ENCODE measurements at places on chromosomes 11 and 22.
A peak's percentile ranks its signal among the peaks of the same experiment; 100 is the strongest.

GRCh38 chr22:40345815-40346184, 500 bp upstream of the ADSL start:
- DNase-seq, result peak; percentile 58

GRCh38 chr11:2096919-2097301, 42.3 kb downstream of the IGF2 start:
- DNase-seq, result no peak

DNA sequence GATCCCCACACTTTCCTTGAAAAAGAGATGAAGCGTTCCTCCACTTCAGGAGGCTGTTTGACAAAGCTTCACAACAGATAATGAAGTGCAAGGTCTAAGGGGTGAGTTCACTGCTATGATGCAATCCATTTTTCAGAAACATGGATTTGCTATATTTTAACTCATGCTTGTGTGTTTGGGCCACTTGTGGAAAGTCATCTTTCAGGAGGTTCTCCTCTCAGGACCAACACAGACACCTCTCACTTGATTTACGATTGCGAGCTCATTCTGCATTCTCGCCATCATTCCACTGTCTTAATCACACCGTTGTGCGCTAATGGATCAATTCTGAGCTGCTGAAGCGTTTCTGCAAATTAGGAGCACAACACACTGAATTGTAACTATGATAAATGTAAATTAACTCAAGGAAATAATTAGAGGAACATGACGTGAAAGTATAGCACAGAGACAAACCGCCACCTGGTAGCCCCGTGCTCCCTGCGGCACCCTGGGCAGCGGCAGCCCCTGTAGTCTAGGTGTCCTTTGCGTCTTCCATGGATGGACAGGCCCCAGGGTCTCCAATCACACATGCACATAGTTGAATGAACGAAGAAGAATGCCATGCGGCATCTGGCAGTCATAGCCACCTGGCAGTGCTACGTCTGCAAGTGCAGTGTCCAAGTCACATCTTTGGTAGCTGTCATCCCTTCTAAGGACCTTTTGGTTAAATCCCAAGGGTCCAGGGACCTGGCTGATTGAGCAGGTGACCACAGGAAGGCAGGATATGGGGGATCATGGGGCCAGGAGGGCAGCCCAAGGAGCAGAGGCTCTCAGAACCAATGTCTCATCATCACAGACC, 28.1 kb upstream of the RTL6 start:
- DNase-seq, result no peak

DNA sequence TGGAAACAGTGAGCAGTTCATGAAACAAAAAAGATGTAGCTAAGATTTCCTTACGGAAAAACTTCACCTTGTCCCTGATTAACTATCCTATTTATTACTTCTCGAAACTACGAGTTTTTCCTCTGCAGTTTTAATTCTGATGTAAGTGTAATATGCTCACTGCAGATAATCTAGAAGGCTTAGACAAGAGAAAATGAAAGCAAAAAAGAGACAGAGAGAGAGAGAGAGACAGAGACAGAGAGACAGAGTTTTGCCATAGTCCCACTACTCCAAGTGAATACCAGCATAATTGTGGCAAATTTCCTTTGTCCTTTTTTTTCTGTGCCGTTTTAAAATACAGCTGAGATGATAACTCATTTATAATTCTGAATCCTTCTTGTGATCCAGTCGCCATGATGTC, 24.8 kb downstream of the FSHB start:
- no peak for DNase-seq

DNA sequence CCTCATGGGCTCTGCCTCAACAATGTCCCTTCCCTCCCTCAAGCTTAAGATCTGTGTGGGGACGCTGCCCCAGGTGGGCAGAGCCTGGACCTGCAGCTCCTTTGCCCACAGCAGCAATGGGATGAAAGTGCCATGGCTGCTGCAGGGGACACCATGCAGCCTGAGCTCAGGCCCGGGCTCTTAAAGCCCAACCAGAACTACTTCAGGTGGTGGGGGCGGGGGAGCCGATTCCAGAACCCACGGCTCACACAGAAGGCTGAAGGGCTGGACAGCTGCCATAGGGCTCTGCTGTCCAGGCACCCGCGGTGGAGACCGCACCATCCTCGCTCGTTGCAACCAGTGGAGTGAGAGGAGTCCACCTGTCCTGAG, 12.5 kb downstream of the CHID1 start:
- no peak for DNase-seq

DNA sequence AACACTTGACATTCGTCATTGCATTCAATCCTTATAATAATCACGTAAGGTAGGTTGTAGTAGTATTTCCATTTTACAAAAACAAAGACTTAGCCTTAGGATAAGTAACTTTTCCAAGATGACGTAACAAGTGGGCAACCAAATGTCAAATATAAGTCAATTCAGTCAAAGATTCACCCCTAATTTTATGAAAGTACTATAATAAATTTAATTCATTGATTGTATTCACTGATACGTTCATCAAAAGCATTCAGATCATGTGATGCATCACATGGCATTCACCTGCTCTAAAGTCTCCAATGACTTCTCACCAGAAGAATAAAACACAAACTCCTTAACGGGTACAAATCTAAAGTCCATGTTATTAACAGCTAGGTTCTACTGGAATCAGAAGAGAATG, 2.1 kb downstream of the KIF18A start:
- no peak for DNase-seq

GRCh38 chr22:46212195-46212594, 37.9 kb downstream of the CDPF1 start:
- DNase-seq, result no peak

DNA sequence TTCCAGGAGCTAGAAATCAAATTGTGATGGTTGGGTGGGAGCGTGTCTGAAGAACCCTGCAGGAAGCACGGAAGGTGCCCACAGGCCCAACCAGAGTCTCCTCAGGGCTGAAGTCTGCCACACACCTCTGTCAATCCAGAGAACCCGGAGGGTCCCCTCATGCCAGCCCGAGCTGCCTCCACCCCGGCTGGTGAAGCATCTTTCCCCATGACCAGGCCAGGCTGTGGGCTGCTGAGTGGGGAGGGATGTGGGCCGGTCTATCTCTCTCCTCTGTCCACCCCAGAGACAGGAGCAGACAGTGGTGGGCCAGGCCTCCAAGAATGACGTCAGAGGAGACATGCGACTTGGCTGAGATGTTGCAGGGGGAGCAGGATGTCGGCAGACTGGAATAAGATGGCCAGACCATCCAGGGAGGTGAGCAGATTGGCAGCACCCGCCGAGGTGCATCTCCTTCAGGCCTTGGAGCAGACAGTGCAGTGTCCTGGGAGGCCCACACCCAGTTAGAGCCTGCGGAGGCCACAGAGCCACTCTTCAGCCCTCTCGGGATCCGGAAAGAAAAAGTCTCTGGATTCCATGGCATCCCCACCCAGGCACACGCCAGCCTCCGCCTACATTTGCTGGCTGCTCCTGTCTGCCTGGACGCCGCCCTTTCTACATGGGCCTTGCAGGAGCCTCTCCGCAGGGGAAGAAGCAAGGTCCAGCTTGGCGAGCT, 1524.9 kb downstream of the BRD1 start:
- no peak for DNase-seq

- no peak for DNase-seq
Observed at GRCh38 chr11:117770061-117770460, 27.0 kb downstream of the DSCAML1 start.

DNA sequence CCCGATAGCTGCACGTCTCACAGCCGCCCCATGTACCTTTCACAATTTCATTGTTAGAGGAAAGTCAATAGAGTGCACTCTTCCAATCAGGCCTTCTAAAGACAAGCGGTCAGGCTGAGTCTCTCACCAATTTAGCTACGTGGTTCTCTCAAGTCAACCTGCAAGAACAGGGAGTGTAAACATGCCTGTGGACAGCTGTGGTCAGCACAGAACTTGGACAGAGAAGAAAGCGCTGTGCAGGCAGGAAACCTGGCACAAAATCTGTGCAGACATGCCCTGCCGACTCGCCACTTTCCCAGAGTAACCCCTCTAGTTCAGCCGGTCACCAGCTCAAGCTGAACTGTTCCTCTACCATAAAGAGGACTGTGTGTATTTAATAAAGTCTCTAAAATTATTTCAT, 39.5 kb downstream of the CHKA start:
- DNase-seq, result no peak

GRCh38 chr11:93031386-93031785, 61.9 kb downstream of the MTNR1B start:
- DNase-seq, result no peak

- no peak for DNase-seq
Observed at GRCh38 chr11:57798905-57799559, 37.4 kb downstream of the CTNND1 start.

DNA sequence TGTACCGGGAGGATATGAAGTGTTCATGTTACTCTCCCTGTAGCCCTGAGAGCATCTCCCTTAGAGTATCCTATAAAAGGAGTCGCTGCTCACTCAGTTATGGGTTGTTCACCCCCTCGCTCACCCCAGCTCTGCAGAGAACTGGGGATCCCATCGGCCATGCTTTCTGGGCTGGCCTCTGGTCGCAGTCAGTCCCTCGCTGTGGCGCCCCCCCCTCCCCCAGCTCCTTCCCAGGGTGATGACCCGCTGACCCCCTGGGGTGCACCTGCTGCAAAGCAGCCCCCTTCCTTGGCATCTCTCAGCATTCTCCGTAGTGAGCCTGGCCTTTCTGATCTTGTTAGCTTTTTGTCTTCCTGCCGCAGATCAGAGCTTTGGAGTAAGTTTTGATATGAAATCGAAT, 10.3 kb upstream of the PARVG start:
- DNase-seq, result no peak

DNA sequence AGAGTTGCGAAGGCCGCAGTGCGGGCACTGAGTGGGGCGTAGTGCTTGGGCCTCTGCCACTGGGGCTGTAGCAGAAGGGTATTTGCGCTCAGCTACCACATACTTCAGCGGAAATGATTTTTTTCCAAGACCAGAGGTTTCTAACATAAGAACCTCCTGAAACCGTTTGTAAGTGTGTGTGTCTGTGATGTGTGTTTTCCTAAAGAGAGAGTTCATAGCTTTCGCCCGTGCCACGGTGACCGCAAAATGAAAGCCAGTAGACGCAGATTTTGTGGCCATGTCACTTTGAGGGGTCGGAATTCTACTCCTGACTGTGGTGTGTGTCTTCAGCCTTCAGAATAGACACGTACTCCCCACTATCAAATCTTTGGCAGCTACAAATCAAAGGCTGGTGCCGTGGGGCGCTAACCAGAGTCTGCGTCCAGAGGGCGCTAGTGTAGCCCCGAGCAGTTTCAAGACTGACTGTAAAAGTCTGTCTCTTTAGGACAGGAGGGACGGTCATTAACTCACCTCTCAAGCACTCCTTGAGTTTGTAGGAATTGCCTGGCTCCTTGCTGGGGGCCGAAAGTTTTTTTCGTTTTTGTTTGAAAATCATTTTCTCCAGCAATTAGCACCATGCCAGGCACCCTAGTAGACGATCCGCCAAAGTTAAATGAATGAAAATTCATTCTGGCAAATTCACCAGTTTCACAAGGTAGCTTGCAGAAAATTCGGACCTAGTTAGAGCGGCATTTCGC, 2.5 kb upstream of the CALCA start:
- peak; percentile 72 for DNase-seq

- DNase-seq, result no peak
Observed at GRCh38 chr11:60609632-60610031, 89.8 kb upstream of the MS4A8 start.

DNA sequence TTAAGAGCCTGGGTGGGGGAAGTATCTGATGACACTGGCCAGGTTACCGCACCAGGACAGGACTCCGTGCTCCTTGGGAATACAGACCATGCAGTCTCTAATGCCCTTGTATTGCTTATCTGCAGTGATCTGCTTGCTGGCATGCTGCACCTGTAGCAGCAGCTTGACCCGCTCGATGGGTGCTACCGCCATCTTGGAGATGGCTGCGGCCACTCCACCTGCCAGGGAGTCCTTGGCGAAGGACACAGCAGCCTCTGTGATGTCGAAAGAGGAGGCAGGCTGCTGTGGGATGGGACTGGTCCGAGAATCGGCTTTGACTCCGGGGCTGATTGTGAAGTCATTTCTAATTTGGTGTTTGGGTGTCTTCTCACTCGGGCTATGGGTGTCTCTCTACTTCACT, 3.1 kb downstream of the WBP2NL start:
- no peak for DNase-seq

- no peak for DNase-seq
Observed at GRCh38 chr22:17698948-17699347, 60.4 kb downstream of the BCL2L13 start.

DNA sequence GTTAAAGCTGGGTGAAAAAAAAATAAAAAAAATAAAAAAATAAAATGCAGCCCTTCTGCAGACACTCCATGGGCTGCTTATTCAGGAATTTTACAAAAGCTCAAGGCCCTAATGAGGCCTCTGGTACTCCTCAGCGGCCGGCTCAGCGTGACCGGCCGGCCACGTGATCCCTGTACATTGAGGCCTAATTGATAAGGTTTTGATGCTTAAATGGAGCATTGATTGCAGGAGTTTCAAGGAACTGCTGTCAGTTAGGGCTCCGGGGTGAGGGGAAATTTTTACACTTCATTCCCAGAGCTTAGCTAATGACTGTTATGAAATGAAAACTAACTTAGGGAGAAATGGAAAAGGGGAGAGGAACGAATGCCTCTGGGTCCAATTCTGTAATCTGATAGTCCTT, 368.8 kb upstream of the KIRREL3 start:
- DNase-seq, result no peak

- DNase-seq, result no peak
Observed at GRCh38 chr22:48920776-48921241, 906.9 kb downstream of the BRD1 start.

Data from activated naive CD8-positive, alpha-beta T cell treated with anti-CD3 and anti-CD28 coated beads for 36 hours (primary cell).